NCI-H1105 (cell line): ENCODE measurements at places on chromosomes 7 and 10.

DNA sequence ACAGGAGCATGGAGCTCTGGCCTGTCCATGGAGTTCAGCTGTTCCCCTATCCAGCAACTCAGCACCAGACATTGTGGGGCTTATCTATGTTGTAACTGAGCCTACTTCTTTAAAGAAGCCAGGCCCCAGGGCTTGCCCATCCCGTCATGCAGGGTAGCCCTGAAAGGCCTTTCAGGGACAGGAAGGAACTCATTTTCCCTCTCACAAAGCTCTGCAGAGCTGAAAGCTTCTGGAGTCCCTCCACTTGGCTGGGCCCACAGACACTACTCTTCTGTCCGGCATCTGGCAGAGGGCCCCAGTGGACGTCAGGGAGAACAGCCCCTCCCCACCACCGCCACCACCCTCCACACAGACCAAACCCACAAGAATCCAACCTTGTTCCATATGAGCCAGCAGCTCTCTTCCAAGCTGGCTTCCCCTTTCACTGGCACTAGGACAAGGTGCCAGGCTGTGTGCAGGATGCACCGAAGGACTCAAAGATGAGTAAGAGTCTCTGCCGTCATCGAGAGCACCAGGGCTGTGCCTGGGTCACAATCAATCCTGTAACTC, 33.1 kb downstream of the DENND2A start:
- no peak for DNase-seq

GRCh38 chr7:150722431-150722931, 6.1 kb downstream of the GIMAP1 start:
- peak; percentile 1 for DNase-seq

- no peak for DNase-seq
Measured at GRCh38 chr7:50145801-50146338, 52.8 kb upstream of the ZPBP start.

GRCh38 chr7:148242294-148242821, 348.2 kb upstream of the C7orf33 start:
- no peak for DNase-seq

GRCh38 chr10:132532179-132532578, 5.4 kb upstream of the INPP5A start:
- no peak for DNase-seq

DNA sequence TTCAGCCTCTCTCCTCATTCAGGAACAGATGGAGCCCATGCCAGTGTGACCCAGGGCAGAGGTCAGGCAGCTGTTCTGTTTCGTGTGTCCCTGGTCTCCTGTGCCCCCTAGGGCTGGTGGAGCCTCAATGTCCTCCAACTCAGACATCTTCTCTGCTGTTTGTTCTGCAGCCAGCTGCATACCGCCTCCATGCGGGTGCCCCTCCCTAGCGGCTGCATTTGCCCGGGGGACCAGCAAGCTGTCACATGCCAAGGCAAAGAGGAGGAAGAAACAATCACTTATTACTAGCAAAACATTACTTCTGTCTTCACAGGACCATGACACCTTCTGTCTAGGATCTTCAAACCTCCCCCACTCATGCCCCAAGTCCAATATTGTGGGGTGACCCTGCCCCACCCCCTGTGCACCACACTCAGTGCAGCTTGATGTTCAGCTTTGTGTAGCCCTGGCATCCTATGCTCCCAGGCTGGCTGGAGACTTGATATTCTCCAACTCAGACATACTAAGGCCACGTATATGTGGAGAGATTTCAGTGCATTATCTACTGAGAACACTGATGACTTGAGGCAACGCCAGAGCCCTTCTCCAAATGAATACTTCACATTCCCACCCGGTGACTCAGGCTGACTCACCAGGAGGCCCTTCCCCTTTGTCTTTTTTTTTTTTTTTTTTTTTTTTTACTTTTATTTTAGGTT, 188.9 kb downstream of the SKIDA1 start:
- no peak for DNase-seq
